ENCODE measurements at places on chromosomes 1 and 21. TPM values are rescaled to one million over a fixed set of nuclear protein-coding genes. Genes with fewer than 3 reads are reported as not detected.

Gene GREM2
- 0.59 TPM for total RNA-seq

Gene NMNAT2
- 11.3 TPM for total RNA-seq

Gene CYP4Z1
- not detected for total RNA-seq

Gene FAM177B
- not detected for total RNA-seq

Gene PCAT6
- total RNA-seq: 0.89 TPM

Gene RGS7
- not detected for total RNA-seq

Gene POMGNT1
- 86.4 TPM for total RNA-seq

Gene PRDM16
- total RNA-seq: 1.5 TPM

Gene IVL
- 1.1 TPM for total RNA-seq

Gene LRRC40
- 29.7 TPM for total RNA-seq

Gene SELENBP1
- total RNA-seq: 14.6 TPM

Gene OR2T2
- not detected for total RNA-seq

Gene ARHGEF16
- total RNA-seq: 0.14 TPM

Gene OR2T29
- total RNA-seq: not detected

Gene RPTN
- not detected for total RNA-seq

Gene AGPAT3
- 130 TPM for total RNA-seq

Gene RHBDL2
- total RNA-seq: 3.8 TPM

Gene FOXO6
- total RNA-seq: not detected

Gene FCGR2B
- total RNA-seq: not detected

Gene MYCL
- total RNA-seq: 2.1 TPM

Gene FBLIM1
- 141 TPM for total RNA-seq
